C1 segment of cervical spinal cord (tissue), 14 donors: ENCODE measurements at places on chromosomes 1 and 21.

GRCh38 chr21:27713154-27714109 is 746.5 kb upstream of the ADAMTS5 start:
- no peak for DNase-seq

DNA sequence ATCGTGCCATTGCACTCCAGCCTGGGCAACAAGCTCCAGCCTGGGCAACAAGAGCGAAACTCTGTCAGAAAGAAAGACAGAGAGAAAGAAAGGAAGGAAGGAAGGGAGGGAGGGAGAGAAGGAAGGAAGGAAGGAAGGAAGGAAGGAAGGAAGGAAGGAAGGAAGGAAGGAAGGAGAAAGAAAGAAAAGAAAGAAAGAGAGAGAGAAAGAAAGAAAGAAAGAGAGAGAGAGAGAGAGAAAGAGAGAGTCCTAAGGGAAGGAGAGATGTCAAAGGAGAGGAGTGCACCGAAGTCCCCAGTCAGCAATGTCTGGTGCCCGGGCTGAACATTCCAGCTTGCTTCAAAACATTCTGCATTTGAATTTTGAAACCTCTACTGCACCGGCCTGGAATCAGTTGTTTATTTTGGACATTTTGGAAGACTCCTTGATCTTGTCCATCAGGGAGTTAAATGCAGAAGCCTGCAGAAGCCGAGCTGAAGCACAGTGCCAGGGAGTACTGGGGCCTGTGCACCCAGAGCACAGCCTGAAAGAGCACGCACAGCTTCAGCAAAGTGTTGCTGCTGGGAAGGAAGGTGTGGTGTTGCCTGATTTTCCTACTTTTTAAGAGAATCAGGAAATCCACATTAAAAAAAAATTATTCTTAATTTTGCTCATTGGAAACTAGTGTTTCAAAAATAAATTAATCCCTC is 3.7 kb upstream of the IGSF3 start:
- no peak for DNase-seq

- no peak for DNase-seq
These were observed at the start of gene ADGRL4 for GRCh38 chr1:79006564-79006963. Gene ADGRL4, minus strand, starts transcription at chr1:79006730. Its CDS starts 76 bp downstream, at chr1:79006654.

- no peak for DNase-seq
These were observed 48.5 kb downstream of the NR5A2 start for GRCh38 chr1:200075938-200076546.

GRCh38 chr21:34635307-34635706 is 20.4 kb upstream of the RCAN1 start:
- no peak for DNase-seq

DNA sequence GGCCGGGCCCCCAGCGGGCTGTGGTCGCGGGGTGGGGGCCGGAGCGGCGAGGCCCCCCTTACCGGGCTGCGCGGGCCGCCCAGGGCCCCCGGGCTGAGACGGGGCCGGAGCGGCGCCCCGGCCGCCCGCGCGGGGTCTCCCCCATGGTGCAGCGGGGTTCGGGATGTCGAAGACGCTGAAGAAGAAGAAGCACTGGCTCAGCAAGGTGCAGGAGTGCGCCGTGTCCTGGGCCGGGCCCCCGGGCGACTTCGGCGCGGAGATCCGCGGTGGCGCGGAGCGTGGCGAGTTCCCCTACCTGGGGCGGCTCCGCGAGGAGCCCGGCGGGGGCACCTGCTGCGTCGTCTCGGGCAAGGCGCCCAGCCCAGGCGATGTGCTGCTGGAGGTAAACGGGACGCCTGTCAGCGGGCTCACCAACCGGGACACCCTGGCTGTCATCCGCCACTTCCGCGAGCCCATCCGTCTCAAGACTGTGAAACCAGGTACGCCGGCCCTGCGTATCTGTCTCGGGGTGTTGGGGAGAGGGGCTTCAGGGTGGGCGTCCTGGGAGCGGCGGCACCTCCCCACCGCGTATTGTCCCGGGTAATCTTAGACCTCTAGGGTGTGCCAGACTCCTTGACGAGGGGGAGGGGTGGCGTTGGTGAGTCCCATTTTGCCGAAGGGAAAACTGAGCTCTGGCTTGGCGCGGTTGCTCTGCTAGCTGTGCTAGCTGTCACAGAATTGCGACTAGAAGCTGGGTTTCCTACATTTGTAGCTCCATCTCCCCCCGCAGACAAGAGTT is 745 bp downstream of the MAGI3 start:
- no peak for DNase-seq

- no peak for DNase-seq
These were observed 30.1 kb upstream of the EPS15 start for GRCh38 chr1:51549016-51549619.

GRCh38 chr1:43878854-43879253 is 54.7 kb upstream of the ARTN start:
- no peak for DNase-seq

GRCh38 chr1:241518476-241519307 is 863 bp downstream of the FH start:
- peak; percentile 41 for DNase-seq

GRCh38 chr1:50724626-50725286 is 235.3 kb downstream of the FAF1 start:
- DNase-seq: no peak

DNA sequence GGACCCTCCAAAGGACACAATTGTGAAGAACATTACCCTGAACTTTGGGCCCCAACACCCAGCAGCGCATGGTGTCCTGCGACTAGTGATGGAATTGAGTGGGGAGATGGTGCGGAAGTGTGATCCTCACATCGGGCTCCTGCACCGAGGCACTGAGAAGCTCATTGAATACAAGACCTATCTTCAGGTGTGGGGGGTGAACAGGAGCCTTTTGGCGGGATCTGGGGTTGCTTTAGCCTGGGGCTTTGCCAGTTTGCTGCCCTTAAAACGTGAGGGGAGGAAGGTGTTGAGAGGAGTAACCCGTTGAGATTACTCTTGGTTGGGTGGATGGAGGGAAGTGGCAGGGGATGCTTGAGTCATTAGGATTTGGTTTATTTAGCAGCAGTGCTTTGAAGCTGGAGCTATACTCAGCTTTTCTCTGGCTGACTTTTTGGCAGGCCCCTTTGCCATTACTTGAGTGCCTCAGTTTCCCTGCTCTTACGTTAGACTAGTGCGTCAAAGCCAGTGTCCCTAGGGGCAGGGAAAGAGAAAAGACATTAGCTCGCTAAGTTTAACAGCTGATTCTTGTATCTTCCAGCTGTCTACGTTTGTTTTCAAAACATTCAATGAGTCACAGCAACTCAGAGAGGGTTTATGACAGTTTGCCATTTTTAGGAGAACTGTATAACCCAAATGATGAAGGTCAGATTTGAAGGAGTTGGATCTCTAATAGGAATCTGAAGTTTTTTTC is 4.4 kb downstream of the NDUFS2 start:
- DNase-seq: no peak

DNA sequence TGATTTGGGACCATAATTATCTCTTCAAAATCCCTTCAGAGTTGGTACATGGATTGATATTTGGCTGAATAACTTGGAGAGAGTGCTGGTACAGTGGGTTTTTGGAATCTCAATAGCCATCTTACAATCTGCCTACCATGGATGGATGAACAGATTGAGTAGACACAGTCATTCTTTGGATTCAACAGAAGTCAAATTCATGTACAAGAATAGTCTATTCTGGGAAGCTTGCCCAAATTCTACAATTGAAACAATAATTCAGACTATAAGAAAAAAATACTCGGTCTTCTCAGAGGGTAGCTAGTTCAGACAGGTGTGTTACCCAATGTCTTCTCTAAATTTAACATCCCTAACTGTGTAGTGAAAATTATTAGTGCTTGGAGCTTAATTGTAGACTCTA is 574.0 kb downstream of the LRRIQ3 start:
- peak; percentile 33 for DNase-seq

DNA sequence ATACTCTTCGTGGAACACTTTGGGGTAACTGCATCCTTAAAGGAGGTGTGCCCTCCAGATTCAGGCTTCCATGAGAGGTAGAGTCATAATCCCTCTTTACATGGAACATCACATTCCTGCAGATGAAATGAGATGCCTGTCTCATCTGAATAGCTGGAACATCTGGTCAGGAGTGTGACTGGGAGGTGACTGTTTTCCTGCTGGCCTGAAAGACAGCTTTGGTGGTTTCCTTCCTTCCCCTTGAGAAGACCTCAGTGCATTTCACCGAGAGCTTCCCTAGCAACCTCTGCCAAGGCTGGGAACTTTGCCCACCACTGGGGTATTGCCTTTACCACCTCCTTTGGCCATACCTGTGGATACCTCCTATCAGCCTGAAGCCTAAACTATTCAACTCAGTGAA is 46.7 kb upstream of the GUCA2A start:
- DNase-seq: no peak

GRCh38 chr1:31433396-31433930 is 20.4 kb downstream of the SERINC2 start:
- no peak for DNase-seq

GRCh38 chr1:234330843-234331215 is 42.4 kb upstream of the COA6 start:
- DNase-seq: no peak

GRCh38 chr1:175133673-175134435 is 58.7 kb downstream of the KIAA0040 start:
- no peak for DNase-seq

DNA sequence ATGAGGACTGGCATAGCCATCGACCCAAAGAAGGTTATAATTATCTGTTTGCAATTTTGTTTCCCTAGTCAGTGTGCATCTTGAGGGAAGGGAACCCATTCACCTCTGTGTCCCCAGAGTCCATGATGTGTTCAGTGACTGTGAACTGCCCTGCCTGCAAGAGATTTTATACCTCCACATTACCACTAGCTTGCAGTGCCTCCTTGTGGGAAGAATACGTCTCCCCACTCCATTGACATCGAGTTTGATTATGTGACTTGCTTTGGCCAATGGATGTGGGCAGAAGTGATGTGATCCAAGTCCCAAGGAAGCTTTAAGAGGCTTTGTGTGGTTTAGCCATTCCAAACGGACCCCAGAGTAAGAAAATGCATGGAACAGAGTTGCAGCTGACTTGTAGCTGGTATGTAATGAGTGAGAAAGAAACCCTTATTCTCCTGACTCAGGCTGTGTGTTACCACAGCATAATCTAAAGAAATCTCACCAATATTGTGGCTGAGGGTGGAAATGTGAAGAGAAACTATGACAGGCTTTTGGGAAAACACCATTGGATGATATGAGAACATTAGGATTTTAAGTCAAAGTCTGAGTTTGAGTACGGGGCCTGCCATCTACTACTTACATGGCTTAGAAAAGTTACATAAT is 47.8 kb upstream of the NRDC start:
- DNase-seq: no peak

GRCh38 chr21:33101300-33101911 is 31.5 kb downstream of the OLIG1 start:
- no peak for DNase-seq

DNA sequence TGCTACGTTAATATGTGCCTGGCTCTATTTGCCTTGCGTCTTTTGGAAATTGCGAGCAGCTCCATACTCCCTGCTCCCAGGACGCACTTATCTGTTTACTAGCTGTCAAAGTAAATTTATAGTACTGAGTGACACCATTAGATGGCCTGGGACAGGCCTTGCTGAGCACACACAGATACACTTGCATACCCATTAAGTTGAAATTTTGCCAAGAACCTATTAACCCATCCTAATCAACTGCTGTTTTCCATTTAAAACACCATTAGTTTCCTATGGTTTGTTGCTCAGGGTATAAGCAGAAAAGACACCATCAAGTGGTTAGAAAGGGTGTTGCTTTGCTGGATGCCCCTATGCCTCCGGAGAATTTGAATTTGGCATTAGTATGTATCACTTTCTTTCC is 187.3 kb downstream of the SLC44A5 start:
- DNase-seq: no peak

DNA sequence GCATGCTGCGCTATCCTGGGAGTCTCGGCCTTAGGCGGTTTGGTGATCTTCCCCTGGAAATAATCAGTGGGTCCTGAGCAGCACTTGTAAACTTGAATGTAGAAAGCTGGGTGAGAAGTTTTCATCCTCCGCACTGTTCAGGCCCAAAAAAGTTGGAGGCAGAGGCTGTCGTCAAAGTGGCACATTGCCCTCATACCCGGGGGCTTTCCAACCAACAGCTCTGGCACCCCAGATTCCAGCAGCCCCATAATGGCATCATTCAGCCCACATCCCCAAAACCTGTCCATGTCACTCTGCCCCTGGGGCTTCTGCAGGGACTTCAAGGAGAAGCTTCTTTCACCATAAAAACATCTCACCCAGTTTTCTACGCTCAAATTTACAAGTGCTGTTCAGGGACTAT is 59.3 kb downstream of the TOR1AIP2 start:
- no peak for DNase-seq

- no peak for DNase-seq
These were observed 68.0 kb downstream of the LMX1A start for GRCh38 chr1:165288350-165289120.
